D721Med (cell line): ENCODE measurements at places on chromosomes 12 and 14.

DNA sequence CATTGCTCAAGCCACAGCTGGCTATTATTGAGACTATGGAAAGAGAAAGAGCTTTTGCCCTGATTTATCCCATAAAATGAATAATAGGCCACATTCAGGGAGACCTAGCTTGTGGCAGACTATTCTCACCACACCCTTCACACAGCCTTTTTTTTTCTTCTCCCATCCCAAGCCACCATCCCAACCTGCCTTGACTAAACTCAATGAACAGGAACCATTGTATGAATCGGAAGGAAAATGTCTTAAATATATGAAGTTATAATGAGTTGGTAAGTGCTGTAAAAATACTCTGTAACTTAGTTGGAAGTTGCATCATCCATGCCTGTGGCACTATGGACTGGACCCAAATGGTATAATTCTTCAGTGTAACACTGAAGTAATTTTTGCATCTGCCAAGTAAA is 338.4 kb downstream of the RAD51B start:
- no peak for DNase-seq

DNA sequence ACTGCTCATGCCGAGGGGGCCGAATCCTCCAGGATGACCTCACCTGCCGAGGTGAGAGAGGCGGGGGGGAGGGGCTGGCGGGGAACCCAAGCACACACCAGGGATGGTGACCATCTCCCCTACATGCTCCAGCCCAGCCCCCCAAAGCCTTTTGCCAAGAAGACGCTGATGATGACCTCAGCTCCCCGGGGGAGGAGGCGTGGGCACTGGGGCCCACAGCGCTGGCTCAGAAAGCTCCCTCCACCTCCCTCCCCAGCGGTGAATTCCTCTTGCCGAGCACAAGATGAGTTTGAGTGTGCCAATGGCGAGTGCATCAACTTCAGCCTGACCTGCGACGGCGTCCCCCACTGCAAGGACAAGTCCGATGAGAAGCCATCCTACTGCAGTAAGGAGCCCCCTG is 23.7 kb upstream of the NXPH4 start:
- no peak for DNase-seq

DNA sequence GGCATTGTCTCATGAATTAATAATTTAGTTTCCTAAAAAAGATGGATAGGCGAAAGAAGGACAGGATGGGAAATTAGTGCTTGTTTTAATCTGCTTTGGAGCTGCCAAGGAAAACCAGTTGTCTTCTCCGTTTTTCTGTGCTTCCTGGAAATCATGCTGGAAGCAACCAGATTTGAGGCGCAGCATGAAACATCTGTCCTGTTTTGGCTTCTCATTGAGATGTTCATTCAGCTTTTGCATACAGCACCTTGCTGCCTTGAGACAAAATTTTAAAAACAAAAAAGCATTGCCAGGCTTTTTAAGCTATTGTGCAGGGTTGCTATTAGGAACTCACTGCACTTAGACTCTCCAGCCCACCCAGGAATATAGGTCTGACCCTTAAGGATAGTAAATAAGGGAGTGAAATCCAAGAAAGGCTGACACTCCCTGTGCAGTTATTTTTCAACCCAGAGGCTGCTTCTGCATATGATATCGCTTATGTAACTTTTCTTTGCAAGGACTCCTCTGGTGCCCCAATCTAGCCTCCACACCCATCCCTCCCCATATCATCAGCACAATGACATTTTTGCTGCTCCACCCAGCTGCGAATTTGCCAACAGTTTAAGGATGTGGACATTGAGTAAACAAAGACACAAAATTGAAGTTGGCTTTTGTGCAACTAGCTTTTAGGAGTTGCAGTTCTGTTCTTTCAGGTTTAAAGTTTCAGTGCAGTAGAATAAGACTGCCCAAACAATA is 46.9 kb upstream of the MDM1 start:
- DNase-seq = no peak

- DNase-seq = no peak
Observed at GRCh38 chr12:59548930-59549329, 46.9 kb upstream of the SLC16A7 start.

DNA sequence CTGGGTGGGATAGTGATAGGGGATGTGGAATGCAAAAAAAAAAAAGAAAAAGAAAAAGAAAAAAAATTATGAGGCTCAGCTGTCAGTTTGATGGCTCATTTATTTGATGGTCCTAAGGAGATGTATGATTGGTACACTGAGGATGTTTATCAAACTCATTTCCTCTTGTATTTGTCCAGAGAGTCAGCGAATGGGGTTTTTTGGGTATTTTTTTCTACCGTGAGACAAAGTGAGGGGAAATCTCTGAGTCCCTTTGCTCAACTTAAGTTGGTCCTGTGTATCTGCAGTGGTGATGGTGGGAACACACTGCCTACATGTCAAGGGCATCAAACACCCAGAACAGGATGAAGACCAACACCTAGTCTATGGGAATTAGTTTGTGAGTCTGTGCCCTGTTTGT is 176.9 kb upstream of the HIF1A start:
- no peak for DNase-seq

GRCh38 chr14:63974176-63974575 is 121.4 kb downstream of the SYNE2 start:
- no peak for DNase-seq

- DNase-seq = no peak
Observed at GRCh38 chr12:127909041-127909440, 357.9 kb upstream of the TMEM132C start.
